Activated B cell treated with CpG ODN at 0.5 μM for 24 hours (primary cell): ENCODE measurements at places on chromosomes 7 and 10. TPM values are rescaled to one million over a fixed set of nuclear protein-coding genes. Genes with fewer than 3 reads are reported as not detected.

- H3K27ac ChIP-seq: peak overlapping the region; percentile 63
- no peaks in the 10 kb centered on the region for H3K27me3 ChIP-seq
- H3K4me1 ChIP-seq: peaks cover 57% of the 10 kb centered on the region
- peak overlapping the region; percentile 41 for H3K4me3 ChIP-seq
- DNase-seq: no peak
- H3K36me3 ChIP-seq: peaks cover 6% of the 10 kb centered on the region
Observed at GRCh38 chr10:133258066-133258817, 18.4 kb downstream of the ADAM8 start.

DNA sequence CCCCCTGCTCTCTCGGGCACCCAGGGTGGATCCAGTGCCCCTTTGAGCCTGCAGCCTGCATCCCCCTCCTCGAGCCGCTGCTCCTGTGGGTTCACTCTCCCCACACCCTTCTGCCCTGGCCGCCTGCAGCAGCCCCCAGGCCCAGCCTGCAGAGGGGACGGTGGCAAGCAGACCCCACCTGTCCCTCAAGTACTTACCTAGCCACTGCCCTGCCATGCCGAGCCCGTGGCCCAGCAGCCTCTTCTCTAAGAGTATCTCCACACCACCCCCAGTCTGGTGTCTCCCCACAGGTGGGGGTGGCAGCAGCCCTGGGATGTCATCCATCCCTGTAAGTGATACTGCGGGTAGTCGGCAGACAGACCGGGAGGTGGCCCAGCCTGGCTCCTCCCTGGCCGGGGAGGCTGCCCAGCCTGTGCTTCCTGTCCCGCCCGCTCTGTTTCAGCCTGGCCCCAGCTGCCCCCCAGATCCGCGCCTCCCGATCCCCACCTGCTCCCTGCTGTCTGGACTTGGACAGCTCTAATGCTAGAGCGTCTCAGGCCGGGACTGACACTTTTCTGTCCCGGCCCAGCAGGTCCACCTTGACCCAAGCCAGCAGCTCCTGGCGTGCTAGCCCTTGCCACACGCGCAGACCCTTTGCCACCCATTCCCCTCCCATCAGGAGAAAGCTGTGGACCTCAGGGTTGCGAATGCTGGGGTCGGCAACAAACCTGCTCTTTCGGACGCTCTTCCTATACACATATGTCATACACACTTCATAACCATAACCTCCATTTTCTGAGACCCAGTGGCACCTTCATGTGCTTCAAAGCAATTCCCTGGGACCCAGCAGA, 25.0 kb downstream of the YKT6 start:
- peaks cover 5% of the 10 kb centered on the region for H3K27me3 ChIP-seq
- H3K4me1 ChIP-seq: no peaks in the 10 kb centered on the region
- H3K27ac ChIP-seq: no peak overlapping the region
- no peak overlapping the region for H3K4me3 ChIP-seq
- H3K36me3 ChIP-seq: no peaks in the 10 kb centered on the region

DNA sequence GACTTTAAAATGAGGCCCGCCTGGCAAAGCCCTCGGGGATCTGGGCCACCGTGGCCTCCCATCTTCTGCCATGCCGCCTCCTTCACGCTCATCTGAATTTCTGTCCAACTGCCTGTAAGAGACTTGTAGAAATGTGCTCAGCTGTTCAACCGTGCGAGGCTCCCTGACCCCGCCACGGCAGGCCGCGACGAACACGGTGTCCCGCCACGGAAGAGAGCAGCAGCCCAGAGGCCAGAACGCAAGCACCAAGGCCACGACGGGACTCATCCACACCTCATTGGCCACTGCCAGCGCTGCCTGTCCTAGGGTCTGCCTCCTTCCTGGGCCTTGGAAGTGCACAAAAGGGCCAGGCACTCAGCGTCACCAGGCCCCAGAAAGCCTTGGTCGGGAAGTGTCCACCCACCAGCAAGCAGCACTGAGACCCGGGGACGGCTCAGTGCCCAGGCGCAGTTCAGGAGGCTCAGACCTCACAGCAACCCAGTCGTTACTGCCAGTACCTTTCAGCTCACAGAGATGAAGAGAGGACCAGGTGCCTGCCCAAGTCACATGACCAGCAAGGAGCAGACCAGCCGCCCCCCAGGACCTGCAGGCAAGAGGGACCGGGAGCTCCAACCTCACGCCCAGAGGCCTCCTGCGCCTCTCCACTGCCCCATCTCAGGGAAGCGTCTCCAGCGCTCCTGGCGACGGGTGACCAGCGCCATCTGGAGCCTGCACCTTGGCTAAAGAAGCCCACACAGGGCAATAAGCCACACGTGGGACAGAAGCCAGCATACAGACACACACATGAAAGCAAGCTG, 85.9 kb downstream of the MAD1L1 start:
- peaks cover 60% of the 10 kb centered on the region for H3K36me3 ChIP-seq
- no peaks in the 10 kb centered on the region for H3K27me3 ChIP-seq
- no peak for DNase-seq
- no peaks in the 10 kb centered on the region for H3K4me1 ChIP-seq
- no peak overlapping the region for H3K4me3 ChIP-seq

SLC26A4 gene
- total RNA-seq: 0.05 and 0.13 TPM in 2 replicates
